ENCODE measurements at places on chromosomes 12 and 14.
A peak's percentile ranks its signal among the peaks of the same experiment; 100 is the strongest.

DNA sequence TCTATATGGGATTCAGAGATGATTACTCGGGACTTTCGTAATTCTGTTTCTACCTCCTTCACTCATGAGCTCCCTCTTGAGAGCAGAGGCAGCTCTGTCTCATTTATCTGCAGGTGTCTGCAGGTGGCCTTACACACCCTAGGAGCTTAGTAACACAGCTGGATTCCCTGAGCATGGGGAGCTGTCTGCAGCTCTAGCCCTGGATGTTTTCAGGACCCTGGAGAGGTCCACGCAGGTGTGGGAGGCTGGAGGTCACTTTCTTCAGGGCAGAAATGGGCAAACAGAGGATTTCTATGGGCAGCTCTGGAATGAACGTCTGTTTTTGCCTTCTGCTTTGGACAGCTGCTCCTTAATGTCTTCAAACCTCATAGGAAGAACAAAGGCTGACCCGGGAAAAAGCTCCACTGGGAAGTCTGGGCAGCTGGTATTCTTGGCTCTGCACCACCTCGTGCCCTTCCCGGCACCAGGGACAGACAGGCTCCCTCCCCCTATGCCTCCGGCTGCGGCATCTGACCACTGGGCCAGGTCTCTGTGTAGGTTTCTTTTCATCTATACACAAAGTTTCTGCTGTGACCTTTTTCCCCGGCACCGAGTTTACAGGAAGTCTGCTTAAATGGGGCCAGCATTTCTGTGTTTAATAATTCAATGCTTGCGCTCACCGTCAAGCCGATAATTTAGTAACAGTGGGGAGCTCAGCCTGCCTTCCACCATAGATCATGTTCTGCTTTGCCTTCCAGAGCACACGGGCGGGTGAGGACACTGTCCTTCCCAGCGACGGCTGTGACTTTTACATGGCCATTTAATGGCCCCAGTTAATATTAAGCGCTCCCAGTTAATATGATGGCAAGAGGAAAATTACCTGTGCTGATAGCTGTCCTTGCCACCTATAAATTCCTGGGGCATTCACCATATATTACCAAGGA is 320.2 kb upstream of the SFSWAP start:
- DNase-seq = peak; percentile 28

DNA sequence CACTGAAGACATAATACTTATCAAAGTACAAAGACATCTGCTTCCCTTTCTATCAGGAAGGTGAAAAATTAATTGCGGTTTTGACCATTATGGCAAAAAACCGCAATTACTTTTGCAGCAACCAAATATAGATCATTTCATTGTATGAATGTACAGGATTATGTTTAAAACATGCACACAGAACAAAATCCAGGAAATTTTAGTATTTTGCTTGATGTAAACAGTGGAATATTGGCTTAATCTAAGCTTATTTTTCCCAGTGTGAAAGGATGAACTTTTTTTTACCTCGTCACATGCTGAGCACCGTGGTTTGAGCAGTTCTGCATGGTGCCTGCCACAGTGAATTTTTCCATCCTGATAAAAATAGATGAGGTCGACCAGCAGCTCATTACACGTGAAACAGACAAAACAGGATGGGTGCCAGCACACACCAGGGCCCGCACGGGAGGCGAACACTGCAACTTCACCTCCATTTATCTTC is 121.2 kb downstream of the PRICKLE1 start:
- no peak for DNase-seq

DNA sequence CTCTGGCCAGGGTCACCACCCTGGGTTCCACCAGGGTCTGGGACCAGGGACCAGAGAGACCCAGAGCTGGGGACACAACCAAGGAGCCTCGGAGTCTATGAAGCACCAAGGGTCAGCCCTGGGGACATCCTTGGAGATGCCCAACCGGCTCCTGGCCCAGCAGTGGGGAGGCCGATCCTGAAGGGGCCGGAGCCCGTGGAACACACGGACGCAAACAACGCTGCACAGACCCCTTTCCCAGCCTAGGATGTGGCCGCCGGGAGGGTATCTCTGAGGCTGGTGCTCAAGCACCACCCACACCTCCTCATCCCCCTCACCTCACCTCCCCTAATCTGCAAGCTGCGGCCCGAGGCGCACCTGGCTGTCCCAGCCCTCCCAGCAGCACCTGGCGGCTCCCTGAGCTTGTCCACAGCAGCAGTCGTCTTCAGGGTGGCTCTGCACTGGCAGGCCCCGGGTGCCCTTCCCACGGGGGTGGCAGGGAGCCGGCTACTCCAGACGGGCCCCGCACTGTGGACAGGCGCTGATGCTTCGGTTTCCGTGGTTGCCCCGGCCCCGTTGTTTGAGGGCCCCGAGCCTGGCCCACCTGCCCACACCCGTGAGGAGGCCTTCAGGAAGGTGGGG is 146.8 kb upstream of the C14orf180 start:
- DNase-seq = no peak

DNA sequence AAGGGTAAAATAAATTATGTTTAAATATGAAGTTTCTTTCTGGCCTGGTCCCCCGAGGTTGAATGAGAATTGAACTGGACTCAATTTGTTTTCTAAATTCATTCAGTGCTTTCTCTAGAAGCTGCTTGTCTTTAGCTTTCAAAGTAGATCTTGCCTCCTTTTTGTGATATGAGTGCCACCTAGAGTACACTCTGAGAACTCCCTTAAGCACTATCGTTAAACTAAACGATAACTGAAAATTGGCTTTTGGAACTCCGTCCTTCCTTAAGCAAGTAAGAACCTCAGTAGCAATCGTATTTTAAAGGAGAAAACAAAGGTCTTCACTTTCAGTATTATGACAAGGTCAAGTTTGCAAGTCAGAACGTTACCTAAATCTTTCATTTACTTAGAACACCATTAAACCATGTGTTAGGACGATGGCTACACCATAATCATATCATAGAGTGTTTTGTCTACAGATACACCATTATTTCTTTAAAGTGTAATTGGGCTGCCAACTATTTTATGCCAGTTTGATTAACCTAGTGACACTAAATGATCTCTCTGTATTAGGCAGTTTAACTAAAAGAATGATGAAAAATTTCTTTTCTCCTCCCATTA is 364.8 kb downstream of the SNAPC1 start:
- DNase-seq = peak; percentile 53

DNA sequence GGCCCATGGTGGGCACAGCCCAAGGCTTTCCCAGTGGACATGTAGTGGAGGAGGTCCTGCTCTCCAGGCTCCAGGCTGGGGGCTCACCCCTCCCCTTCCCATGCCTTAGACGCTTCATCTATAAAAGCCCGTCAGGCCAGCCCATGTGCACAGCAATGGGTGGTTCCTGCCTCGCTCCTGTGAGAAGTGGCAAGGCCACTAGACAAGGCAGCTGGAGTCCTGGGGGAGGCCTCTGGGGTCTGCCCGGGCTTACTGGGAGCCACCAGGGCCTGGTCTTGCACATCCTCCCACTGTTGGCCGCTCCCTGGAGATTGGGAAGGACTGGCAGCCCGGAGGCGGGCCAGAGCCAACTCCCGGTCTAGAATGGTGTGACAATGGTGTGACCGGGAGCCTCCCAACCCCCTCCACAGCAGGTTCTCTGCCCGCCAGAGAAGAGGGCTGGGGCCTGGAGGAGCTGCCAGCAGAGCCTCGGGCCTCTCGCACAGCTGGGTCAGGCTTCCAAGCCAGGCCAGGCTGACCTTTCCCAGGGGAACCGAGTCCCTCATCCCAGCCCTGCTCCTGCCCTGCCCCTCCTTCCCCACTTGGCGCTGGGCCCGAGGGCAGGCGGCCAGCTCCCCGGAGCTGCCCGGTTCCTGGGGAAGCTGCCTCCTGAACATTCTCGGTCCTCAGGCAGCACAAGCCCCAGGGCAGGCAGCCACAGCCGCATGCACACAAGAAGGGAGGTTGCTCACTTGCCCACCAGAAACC is 97.9 kb downstream of the RFLNA start:
- DNase-seq = peak; percentile 57

DNA sequence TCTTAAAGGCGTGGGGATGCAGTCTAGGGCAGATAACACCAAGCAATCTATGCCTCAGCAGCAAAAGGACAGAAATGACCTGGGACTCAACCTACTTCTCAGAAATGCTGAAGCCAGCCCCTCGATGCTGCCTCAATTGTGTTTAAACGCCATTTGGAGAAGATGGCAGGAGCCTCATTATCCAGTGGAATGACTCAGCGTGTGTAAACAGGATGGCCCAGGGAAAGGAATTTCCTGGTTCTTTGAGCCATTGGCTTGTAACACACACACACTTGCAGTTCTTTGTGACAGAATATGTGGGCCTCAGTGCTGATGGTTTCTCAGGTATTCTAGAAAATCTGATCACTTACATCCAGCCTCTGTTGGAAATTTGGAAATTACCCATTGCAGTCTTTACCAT is 154.3 kb downstream of the NTF3 start:
- DNase-seq = no peak

DNA sequence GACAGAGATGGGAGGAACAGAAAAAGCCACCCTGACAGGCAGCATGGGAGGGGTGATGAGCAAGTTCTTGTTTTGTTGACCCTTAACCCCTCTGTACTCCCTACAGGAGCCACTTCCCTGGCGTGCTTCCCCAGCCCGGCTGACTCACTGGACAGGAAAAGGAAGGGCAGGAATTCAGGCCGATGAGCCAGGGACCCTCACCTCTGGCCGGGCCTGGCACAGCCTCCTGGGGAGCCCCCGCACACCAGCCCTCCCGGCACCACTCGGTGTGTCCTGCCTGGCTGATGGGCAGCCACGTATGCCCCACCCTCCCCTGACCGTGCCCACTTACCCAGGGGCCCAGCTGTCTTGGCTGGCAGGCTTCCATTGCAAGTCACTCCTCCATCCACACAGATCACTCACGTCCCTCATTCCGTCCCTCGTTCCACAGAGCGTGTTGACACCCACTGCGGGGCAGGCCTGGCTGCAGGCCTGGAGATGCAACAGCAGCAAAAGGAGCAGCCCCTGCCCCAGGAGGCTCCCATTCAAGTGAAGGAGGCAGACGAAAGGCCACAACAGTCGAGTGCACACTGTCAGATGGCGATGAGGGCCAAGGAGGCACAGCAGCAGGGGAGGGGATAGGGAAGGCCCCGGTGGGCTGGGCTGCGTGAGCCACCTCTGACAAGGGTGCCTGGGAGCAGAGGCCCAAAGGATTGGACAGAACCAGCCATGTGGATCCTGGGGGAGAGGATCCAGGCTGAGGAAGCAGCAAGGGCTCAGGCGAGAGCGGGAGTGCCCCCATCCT is 19.7 kb upstream of the CD9 start:
- DNase-seq = no peak

DNA sequence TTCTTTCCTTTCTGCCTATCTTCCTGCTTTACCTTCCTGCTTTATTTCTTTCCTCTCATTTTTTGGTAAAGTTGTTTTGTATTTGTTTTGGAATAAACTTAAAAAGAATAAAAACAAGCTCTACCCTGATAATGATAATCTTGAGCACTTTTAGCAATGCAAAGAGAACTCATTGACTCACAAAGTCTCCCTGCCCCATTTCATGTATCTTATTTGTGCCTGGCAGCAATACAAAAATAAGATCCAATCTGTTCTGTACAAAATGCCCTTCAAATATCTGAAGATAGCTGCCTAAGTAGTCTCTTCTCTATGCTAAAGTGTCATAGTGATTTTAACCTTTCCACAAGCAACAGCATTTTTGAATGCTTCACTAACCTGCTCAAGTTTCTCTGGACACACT is 31.1 kb upstream of the ETNK1 start:
- no peak for DNase-seq

GRCh38 chr12:2582631-2583030 is 212.1 kb upstream of the FKBP4 start:
- DNase-seq = no peak

DNA sequence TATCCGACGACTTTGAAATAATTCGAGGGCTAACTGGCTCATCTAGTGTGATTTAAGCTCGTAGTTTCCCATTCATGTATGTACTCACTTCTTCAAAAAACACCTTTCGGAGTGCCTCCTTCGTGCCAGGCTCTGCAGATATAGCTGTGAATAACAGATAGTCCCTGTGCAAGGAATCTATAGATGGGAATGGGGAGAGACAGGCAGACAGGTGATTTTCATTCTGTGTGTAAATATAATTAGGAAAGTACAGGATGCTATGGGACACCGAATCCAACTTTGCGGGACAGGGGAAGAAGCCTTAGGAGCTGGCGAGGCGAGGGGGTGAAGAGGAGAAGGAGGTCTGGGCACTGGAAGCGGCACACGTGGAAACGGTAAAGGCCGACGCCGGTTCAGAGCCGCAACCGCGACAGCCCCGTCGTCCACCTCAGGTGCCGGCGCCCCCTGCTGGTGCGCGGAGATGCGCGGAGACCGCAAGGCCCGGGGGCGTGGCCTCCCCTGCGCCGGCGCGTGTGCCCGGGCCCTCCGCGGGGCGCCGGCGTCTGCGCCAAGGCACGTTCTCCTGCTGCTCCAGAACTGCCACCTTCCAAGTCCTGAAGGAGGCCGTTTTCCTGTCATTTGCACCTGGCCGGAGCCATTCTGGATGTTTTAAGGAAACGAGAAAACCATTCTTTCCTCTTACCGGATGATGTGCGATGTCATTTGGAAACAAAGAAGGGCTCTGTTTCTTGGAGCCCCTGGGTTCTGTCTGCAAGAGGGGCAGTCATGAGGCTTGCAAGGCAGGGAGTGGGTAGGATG is 18.0 kb upstream of the CACNA1C start:
- DNase-seq = peak; percentile 89

GRCh38 chr14:30389877-30390385 is 169.0 kb upstream of the G2E3 start:
- peak; percentile 4 for DNase-seq

DNA sequence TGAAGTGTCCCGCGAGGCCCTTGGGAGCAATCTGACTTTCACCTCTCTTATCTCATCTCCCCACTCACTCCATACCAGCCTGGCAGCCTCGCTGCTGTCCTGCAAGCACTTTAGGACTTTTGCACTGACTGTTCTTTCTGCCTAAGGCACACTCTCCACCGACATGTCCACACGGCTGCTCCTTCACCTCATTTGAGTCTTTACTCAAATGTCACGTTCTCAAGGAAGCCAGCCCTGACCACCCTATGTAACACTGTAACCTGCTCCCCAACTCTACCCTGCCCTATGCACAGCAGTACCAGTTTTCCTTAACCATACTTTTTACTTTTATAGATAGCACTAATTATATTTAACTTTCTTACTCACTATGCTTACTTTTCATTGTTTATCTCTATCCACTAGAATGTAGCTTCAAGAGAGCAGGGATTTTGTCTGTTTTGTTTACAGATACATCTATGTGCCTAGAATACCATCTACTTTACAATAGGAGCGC is 32.0 kb downstream of the PRKD1 start:
- DNase-seq = no peak
